ENCODE measurements at places on chromosomes 3 and 15.

- no peak for DNase-seq
Measured at GRCh38 chr3:149080699-149081091, 5.6 kb downstream of the HLTF start.

DNA sequence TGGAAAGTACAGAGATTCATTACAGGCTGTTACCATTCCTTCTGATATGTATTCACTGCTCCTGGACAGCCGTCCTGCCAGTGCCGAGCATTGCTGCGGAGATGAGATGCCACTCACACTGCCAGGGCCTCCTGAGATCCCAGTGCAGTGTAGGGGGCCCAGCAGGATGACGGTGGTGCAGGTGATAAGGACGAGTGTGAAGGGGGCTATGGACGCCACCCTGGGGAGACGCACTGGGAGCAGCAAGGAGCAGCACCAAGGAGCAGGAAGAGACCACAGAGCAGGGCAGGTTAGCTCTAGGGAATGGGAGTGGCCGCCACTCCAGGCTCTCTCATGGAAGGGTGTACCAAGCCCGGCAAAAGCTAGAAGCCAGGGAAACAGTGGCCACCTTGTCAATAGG is 4.0 kb upstream of the KLF15 start:
- DNase-seq, result no peak

GRCh38 chr3:5766848-5767247 is 579.3 kb downstream of the EDEM1 start:
- DNase-seq, result no peak

- DNase-seq, result no peak
Measured at GRCh38 chr3:24316887-24317383, 177.7 kb downstream of the THRB start.

DNA sequence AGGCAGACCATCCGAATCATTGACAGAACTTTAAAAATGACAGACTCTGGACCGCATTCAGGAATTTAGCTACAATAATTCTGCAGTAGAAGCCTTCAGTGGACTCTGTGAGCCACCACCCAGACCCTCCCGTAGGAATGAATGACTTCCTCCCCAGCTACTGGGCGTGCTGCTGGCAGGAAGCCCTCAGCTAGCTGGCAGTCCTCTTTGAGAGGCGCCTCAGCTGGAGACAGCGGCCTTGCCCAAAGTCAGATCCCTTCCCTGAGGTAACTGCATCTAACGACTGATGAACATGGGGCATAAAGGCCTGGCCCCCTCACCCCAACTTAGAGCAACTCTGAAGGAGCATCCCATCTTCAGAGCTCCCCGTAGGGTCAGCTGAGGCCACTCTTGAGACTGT is 25.8 kb downstream of the CRABP1 start:
- no peak for DNase-seq

- no peak for DNase-seq
Measured at GRCh38 chr3:39407259-39407629, 724 bp downstream of the RPSA start.

- no peak for DNase-seq
Measured at GRCh38 chr15:96344060-96344705, 13.7 kb downstream of the NR2F2 start.

DNA sequence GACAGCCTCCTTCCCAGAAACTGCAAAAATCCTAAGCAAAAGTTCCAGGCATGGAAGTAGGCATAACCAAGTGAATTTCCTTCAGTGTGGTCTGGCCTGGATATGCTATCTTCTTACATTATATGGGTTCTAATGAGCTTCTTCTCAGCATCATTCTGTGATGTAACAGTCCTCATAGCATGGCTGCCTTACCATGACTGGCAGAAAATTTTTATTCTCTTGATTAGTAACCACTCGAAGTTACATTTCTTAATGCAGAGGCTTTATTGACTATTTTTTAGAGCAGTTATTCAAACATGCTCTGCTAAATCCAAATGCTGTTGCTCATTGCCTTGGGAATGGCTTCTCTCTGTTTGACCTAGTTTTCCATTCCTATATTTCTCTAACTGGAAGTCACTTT is 21.1 kb upstream of the CPNE4 start:
- DNase-seq, result no peak

- no peak for DNase-seq
Measured at GRCh38 chr15:27234593-27234992, 263.6 kb downstream of the GABRG3 start.

DNA sequence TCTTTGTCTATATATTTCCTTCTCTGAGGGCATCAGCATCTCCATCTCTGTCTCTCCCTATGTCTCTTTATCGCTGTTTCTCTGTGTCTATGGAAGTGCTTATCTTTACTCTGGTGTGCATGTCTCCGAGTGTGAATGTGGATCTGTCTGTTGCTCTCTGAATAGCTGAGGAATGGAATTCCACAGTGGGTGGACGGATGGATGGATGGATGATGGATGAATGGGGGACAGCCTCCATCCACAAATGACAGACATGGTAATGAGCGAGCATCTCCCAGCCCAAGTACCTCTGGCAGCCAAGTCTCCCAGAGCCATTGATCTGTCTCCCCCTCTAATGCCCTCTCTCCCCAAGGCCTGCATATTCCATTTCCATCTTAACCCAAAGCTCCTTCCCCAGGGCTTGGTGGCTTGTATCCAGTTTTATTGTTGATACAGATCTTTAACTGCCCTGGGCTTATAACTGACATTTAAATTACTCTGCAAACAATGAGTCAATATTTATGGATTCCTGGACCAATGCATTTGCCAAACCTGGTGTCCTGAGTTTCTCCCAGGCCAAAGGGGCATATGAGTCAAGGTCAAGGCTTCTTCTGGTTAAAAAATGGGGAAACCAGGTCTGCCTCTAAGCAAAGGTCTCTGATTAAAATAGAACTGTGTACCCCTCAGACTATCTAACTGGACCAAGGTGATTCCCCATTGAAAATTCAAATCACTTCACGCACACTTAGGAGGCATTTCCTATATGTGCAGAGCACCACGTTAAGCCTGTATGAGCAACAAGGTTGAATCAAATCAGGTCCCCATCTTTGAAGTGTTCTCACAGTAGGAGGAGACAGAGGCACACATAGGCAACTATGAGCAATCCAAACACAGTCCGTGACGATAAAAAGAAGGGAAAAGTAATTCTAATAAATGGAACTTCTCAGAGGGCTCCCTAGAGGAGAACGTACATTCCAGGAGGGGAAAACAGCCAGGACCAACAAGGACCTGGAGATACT is 109.9 kb downstream of the TLE3 start:
- no peak for DNase-seq

GRCh38 chr3:69386556-69387385 is 883 bp upstream of the FRMD4B start:
- DNase-seq, result no peak

DNA sequence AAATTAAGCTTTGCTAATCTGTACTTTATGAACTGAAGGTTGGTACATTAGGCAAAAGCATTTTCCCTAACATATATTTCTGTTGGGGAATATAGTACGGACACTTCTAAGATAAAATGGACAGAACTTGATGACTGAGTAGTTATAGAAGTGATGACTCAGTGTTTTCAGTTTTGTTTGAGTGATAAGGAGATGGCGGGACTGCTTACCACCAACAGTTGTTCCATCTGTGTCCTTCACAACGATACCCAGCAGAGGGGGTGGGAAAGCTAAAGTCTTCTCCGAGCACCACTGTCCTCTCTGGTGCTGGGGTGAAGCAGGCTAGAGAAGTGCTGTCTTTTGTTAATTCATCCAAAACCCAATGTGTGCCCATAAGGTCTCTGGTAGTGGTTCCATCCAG is 195.8 kb downstream of the CD47 start:
- DNase-seq, result no peak

DNA sequence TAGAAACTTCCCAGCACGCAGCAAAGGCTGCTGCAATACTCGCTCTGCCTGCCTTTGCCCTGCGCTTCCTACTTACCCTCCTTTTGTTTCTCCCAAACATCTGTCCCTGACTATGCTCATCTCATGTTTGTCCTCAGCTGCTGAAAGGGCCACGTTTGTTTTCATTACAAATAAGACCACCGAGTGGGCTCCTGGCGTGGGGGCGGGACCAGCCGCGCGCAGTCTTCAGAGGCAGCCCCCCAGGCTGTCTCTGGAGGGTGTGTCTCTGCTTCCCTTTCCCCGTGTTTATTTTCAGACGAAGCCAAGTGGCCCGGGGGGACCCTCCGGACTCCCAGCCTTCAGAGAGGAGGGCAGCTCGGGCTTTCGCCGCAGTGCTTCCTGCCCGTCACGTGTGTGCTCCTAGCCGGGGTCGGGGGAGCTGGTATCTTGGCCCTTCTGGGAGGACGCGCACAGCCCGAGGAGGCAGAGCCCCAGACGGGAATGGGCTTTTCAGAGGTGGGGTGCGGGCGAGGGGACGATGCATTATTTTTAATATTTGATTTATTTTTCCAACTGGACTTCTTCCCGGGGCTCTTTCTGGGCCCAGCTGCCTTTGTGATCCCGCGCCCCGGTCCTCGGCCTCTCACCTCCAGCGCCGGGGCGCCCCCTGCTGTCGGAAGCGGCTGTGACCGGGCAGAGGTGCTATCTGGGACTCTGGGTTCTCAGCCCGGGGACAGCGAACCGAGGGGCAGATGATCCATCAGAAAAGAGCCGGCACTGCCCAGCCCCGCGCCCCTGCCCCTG is 70.0 kb upstream of the CGNL1 start:
- peak; percentile 35 for DNase-seq

- no peak for DNase-seq
Measured at GRCh38 chr3:182671942-182672341, 121.4 kb upstream of the ATP11B start.

DNA sequence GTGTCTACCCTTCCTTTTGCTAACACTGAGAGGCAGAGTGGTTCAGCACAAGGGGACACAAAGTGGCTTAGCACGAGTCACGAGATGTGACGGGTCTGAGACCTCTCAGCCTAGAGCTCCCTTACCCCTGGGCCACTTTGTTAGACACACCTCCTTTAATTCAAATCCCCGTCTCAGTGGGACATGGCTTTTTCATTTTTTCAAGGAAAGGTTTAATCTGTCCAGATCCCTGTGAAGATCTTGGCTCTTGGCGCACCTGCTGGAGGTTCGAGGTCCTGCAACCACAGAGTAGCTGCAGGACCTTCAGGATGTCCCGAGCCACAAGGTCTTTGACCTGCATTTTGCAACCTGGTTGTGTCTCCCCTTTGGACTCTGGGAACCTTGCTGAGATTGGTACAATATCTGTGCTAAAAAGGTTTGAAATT is 52.0 kb downstream of the LPP start:
- DNase-seq, result no peak

DNA sequence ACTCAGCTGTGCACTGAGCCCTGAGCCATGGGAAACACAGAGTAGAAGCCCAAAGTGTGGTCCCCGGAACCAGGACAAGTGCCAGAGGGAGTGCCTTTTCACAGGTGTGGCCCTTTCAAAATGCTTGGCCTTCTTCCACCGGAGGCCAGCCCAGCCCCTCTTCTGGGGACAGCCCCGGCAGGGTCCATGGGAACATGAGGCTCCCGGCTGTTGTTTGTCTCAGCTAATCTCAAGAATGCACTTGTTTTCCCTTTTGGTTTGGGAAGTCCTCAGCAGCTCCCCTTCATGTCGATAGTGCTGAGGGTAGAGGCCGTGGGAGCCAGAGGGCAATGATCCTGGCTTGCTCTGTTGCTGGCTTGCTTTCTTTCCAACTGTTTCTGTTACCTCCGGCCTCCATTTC is 91.1 kb upstream of the MRPS22 start:
- DNase-seq, result no peak

- DNase-seq, result no peak
Measured at GRCh38 chr3:31369637-31370379, 162.9 kb upstream of the STT3B start.

GRCh38 chr3:69172058-69172457 is 49.7 kb upstream of the LMOD3 start:
- no peak for DNase-seq

- no peak for DNase-seq
Measured at GRCh38 chr3:175127075-175127662, 268.0 kb downstream of the NAALADL2 start.

GRCh38 chr15:75455424-75455981 is 4.0 kb upstream of the SIN3A start:
- DNase-seq, result peak; percentile 79
